ENCODE measurements at places on chromosomes 4 and X. TPM values are rescaled to one million over a fixed set of nuclear protein-coding genes. Genes with fewer than 3 reads are reported as not detected.

GRCh38 chrX:111083081-111083480 lies 12.9 kb upstream of the PAK3 start:
- no peak for DNase-seq

SLC39A8 gene
- 18.8 TPM for polyA plus RNA-seq

DNA sequence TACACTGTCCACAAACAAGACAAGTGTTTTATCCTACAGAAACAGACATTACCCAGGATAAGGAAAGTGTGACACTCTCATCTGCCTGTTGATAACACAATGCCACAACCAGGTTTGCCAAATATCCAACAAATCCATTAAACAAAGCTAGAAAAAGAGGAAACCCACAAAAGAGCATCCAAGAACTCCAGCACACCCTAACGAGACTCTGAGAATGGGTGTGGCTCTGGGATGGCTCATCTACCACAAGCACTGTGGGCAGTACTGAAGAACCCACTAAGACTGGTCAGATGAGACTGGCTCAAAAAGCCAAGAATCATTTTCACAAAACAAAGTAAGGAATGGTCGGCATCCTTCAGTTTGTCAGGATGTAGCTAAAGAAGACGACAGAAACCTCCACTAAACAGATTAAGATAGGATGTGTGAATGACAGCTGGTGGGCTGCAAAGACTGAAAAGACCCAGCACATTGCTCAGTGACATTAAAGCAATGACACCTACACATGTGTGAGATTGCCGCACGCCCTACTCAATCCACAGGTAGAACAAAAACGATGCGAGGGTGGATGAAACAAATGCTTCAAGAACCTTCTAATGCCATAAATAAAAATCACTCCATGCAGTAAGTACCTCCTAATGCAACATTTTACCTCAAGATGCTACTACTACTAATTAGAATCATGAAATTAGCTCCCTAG lies 14.7 kb downstream of the ATP8A1 start:
- DNase-seq, result no peak

DNA sequence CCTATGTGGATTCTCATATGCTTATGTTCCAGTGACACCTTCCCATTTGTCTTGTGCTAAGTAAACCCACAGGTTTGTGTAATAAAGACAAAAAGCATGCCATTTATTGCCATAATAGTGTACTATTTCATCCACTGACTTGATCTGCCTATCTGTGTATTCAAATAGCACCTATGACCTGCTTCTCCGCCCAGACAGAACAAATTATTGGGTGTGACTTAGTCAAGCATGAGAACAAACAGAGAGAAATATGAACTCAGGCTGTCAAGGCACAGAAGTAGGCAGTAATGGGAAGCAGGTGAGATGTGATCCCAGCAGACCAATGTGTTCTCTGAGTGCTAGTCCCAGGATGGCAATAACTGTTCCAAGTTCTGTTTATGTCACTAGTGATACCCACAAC lies 25.4 kb downstream of the ELOVL6 start:
- no peak for DNase-seq

- no peak for DNase-seq
These were observed 14.4 kb downstream of the BCOR start for GRCh38 chrX:40083120-40083978.

GRCh38 chrX:154098551-154098950 lies 1.0 kb upstream of the MECP2 start:
- no peak for DNase-seq

GRCh38 chr4:180284267-180284666 lies 1958.9 kb upstream of the TENM3 start:
- no peak for DNase-seq

TMPRSS11E gene
- not detected for polyA plus RNA-seq

GRCh38 chr4:124428648-124429047 lies 283.9 kb downstream of the ANKRD50 start:
- DNase-seq, result no peak

DNA sequence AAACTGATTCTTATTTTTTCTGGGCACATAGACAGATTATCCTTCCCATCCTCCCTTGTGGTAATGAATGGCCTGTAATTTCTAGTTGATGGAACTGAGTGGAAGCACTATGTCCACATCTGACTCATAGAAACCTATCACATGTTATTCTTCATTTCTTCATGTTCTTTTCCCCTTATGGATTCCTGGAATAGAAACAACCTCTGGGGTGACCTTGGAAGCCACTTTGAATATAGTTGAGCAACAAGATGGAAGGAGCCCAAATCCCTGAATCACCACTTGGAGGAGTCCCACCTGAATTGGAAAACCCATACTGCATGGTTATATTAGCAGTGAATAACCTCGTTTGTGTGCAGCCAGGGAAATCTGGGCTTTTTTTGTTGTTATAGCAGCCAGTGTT lies 137.8 kb downstream of the MID1IP1 start:
- no peak for DNase-seq

GRCh38 chr4:174397366-174398155 lies 113.8 kb downstream of the CEP44 start:
- DNase-seq, result no peak

CXCR3 gene
- polyA plus RNA-seq, result not detected

COX7B gene
- polyA plus RNA-seq, result 245 TPM

DNA sequence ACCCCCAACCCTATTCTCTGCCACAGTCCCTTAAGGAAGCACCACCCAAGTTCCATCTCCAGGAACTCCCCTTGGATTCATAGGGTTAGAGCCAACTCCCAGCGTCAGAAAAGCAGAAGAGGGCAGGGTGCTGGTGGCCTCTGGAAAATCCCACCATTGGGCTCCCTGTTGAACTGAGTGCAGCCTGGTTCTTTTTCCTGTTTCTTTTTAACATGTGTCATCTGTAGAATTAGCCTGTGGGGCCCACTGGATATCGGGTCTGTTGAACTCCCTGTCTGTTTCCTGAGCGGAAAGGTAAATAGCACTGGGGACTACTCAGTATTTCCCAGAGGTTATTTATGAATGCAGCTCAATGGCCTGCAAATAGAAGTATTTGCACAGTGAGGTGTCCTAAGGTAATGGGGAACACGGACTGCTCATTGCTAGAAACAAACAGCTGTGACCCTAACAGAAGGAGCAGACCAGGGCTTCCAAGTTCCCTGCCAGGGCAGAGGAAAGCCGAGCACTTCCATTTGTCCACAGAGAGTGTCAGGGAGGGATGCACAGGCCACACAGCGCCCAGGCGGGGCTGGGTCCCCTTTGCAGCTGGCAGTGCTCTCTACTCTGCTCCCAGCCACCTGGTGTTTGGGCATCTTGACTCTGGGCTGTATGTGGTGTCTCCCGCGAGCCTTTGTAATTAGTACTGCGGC lies 102.6 kb downstream of the FHDC1 start:
- DNase-seq, result no peak

IL21 gene
- polyA plus RNA-seq, result not detected

FGFBP1 gene
- polyA plus RNA-seq, result 0.21 TPM

- no peak for DNase-seq
These were observed 55.6 kb upstream of the EXOC1L start for GRCh38 chr4:55763996-55764395.

GRCh38 chr4:73245955-73246354 lies 12.6 kb downstream of the ANKRD17 start:
- DNase-seq, result no peak

DNA sequence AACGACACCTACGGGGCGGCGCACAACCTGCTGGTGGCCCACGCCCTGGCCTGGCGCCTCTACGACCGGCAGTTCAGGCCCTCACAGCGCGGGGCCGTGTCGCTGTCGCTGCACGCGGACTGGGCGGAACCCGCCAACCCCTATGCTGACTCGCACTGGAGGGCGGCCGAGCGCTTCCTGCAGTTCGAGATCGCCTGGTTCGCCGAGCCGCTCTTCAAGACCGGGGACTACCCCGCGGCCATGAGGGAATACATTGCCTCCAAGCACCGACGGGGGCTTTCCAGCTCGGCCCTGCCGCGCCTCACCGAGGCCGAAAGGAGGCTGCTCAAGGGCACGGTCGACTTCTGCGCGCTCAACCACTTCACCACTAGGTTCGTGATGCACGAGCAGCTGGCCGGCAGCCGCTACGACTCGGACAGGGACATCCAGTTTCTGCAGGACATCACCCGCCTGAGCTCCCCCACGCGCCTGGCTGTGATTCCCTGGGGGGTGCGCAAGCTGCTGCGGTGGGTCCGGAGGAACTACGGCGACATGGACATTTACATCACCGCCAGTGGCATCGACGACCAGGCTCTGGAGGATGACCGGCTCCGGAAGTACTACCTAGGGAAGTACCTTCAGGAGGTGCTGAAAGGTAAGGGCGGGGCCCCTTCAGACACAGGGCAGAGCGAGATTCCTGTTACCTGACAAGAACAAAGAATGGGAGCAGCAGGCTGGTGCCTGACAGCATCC lies 11.7 kb downstream of the RPL9 start:
- peak; percentile 66 for DNase-seq

DNA sequence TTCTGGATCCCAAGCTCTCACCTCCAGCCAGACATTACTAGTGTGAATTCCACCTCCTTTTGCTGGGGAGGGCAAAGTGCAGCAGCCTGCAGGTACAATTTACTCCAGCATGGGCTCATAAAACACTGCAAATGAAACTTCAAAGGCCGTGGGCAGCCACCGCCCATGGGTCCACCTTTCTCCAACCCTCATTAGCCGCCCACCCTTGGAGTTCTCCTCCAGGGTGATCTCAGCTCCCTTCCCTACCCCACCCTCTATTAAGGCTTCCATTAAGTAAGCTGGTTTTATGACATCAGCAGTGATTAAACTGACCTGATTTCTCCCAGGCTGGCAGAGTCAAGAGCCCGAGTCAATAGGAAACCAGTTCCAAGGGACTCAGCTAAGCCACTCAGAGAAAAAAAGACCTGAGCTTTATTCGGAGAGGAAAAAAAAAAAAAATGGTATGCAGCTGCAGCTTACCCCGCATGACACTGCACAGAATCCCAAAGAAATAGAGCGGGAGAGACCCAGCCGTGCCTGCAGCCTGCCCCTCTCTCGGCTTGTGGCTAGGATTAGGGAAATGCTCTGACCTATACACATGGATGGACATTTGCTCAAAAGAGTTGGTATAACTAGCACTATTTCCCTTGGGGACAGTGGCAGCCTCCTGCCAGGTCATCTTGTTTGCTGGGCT lies 319.6 kb downstream of the PTTG2 start:
- DNase-seq, result peak; percentile 48
